Urinary bladder (tissue), 4 donors: ENCODE measurements at places on chromosomes 3 and 15. TPM values are rescaled to one million over a fixed set of nuclear protein-coding genes. Genes with fewer than 3 reads are reported as not detected.

- DNase-seq, result no peak
Observed at GRCh38 chr15:39510001-39510701, 70.7 kb upstream of the THBS1 start.

DNA sequence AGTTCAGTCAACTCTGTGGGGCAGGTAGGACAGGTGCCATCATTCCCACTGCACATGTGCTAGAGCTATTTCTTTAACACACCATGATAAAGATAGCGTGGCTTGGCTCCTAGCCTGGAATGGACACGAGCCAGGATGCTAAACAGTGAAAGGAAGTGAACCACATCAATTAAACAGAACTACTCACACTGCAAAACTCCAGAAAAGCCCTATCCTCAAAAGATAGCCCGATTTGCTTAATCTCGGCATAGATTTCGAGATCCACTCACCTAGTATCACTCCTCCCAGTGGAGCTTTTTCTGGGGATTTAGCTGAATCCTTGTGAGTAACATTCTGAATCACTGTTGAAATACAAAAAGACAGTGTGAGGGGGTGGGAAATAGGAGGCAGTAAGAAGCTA is 118.0 kb downstream of the ABI3BP start:
- DNase-seq, result no peak

- DNase-seq, result no peak
Observed at GRCh38 chr3:188296761-188297612, 143.0 kb downstream of the LPP start.

DNA sequence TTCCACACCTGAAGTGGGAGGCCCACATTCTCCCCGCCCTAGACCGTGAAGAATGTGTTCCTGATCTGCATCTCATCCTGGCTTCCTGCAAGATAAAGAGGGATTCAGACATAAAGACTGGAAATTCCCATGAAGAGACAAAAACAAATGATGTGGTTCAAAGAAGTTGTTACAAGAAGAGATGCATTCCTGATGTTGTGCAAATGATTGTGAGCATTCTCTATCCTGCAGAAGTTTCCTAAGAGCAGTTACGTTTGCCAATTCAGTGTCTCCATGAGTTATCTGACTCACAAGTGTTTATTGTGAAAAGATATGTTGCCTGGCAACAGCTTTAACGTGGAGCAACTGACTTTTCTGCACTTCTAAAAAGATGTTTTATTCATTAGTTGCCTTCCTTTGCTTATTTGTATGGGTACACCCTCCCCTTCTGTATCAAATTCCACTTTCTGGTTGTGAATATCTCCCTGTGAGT is 107.8 kb downstream of the ZIC4 start:
- DNase-seq, result peak; percentile 29

- no peak for DNase-seq
Observed at GRCh38 chr3:179304605-179305004, 18.2 kb upstream of the ZNF639 start.

DNA sequence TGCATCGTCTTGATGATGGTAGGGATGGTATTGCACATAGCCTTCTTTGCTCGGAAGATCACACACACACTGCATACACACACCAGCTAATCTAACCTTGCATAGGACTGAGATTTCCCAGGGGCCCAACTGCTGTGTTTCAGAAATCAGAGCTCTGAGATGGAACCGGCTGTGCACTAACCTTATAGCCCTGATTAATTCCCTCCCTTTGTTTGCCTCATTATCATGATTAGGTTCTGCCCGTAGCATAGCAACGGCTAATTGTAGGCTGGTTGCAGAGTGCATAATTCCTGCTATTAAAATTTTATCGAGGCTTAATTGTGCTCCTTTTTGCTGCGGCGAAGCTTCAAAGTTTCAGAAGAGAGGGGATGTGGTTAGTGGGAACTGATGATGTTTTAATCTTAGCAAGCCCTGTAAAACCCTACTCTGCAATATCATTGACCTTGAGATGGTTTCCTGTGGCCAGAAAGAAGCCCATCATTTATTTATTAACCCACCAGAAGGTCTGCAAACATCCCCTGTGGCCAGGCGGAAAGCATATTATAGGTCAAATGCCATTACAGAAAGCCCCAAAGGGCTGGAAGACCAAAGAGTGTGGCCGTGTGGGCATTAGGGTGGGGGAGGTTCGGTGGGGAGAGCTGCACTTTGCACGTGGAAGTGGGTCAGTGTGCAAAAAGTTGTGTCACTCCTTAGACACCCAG is 56.2 kb upstream of the GLCE start:
- no peak for DNase-seq

GRCh38 chr3:169334991-169335390 is 328.5 kb downstream of the MECOM start:
- DNase-seq, result no peak

GRCh38 chr15:85892232-85892631 is 97.5 kb upstream of the KLHL25 start:
- DNase-seq, result no peak

GRCh38 chr15:91941871-91942658 is 88.6 kb downstream of the SLCO3A1 start:
- DNase-seq, result no peak

DNA sequence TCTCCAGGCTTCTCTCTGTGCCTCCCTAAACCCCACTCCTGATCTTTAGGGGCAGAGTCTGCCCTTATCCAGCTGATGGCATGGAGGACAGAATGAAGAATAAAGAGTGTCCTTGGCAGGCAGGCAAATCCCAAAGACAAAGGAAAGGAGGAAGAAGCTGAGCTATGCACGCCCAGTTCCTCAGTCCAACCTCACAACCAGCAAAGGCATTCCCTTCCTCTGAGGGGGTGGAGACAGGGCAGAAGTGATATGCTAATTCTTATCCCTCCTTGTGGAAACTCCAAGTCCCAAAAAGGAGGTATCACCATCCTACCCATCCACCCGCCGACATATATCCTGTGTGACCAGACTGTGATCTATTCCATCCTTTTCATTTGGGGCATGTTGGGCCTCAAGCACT is 10.5 kb upstream of the CCDC54 start:
- no peak for DNase-seq

DNA sequence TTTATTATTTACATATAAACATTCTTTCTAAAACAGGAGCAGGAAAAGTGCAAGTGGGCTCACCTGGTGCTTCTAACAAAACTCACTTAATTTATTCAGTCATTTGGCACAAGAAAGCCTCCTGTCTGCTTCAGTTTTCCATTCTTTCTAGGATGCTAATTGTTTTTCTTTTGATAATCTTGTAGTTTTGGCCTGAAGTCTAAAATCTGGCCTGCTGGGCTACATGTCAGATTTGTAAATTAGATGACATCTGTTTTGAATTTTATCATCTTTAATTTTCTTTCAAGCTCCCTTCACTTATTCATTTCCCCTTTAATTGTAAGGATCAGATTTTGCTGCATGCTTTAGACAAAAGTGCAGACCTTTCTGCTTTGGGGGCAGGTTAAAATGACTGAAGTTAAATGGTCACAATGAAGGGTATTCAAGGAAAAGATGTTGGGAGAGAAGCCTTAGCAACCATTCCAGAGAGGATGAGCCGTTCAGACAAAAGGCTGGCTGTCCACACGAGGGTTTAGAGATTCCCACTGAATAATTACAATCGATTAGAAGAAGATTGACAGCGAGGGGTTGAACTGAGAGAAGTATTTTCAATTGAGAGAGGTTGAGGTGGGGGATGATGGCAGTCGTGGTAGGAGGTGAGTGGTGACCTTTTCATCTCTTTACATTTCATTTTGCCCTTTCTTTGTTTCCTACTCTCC is 59.9 kb upstream of the PTX3 start:
- no peak for DNase-seq

DNA sequence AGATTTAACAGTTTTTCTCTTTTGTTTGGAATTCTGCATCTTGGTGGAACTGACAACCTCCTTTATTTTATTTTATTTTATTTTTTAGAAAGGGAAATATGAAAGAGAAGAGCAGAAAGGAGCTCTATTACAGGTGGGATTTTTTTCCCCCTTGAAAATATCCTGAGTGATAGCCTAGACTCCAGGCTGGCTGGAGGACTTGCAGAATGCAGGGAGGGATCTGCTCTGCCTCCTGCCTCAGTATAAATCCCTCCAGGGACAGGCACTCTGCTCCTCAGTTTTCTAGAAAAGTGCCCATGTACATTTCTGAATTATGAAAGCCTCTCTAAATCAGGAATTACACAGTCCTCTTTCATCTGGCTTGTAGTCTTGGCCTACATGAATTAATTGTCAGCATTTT is 173.7 kb downstream of the TMEM108 start:
- no peak for DNase-seq

DNA sequence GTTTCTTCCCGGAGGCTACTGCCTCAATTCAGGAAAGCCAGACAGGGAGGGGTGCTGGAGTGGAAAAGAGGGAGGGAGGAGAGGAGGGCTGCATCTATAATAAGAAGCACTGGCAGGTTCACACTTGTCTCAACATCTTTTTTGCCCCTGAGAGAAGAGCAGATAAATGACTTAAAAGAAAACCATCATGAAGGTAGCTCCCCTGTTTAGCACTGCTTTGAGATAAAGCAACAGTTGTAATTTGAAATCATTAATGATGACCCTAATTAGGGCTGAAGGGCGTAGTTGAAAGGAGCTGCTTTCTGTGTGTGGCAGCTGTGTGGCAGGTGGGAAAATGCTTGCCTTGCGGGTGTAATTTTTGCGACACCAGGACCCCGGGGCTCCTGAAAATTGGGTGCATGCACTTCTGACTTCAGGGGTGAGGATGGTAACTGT is 222.8 kb upstream of the IL12A start:
- DNase-seq, result no peak

DNA sequence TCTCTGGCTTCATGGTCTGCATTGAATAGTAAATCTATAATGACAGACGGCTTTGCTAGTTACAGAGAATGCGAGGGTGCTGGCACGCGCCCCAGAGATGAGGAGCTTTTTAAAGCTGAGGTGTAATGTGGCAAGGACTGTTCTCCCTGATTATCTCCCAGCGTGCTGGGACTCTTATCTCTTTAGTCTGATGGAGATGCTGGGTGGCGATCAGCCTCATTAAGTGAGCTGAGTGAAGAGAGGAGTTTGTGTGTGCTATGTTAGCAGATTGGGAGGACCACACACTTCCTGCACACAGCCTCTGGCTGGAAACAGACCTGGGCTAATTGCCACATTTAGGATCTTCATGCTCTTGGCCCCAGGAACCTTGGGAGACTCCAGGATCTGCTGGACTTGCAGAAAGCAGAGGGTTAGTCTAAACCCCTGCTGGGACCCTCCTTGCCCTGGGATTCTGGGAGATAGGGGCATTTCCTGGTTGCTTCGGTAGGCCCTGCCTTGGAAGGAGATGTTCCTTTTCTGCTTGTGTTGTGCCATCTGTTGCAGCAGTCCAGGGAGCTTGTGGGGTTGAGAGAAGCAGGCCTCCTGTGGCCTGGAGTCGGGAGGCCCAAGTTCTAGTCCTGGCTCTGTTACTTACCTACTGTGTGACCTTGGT is 15.0 kb downstream of the PDIA5 start:
- no peak for DNase-seq

The CFAP92 gene
- 1.9 TPM for total RNA-seq

The IL16 gene
- 10.6 TPM for total RNA-seq

The MNS1 gene
- total RNA-seq, result 7.1 TPM

The KLF15 gene
- 1.6 TPM for total RNA-seq

The COL6A5 gene
- 6.1 TPM for total RNA-seq

The XCR1 gene
- total RNA-seq, result 1.0 TPM

The GOLGA8K gene
- total RNA-seq, result 0.53 TPM

The EXD1 gene
- total RNA-seq, result not detected

The CEP19 gene
- total RNA-seq, result 3.8 TPM

The DNAH12 gene
- total RNA-seq, result 0.37 TPM

The FGF12 gene
- 4.5 TPM for total RNA-seq
